ENCODE measurements at places on chromosomes 12 and 14.

DNA sequence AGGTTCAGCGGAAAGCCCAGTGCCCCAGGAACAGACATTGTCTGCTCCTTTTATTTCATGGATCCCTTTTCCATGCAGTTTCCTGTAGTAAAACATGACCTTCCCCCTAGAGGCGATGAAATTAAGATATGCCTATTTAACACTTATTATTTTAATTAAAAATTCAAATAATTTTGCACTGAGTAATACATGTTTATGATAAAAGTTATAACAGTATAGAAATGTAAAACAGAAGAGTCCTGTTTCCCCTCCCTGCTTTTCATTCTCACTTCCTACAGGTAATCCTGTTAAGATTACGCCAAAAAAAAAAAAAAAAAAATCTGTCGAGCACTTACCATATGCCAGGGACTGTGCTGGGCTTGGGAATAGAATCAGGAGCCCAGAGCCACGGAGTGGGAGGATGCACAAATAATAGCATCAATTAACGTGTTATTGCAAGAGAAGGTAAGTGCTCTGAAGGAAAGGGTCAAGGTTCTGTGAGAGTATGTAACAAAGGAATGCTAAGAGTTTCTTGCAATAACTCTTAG is 830 bp upstream of the LPCAT3 start:
- no peak for DNase-seq

DNA sequence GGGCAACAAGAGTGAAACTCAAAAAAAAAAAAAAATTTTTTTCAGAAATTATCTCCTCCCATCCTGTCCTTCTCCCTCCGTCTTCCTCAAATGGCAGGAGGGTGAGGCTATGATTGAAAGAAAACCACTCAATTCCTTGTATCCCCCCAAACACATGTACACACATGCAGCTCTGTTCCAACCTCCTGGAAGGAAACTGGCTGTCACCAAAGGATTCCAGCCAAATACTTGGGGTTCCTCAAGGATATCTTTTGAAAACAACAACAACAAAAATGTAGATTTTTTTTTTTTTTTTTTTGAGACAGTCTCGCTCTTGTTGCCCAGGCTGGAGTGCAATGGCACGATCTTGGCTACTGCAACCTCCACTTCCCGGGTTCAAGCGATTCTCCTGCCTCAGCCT is 46.8 kb upstream of the VASH1 start:
- DNase-seq = no peak

GRCh38 chr14:73422515-73422914 is 35.8 kb downstream of the NUMB start:
- DNase-seq = no peak

GRCh38 chr12:57207731-57208630 is 8.6 kb upstream of the NXPH4 start:
- no peak for DNase-seq

GRCh38 chr14:96905065-96905464 is 107.9 kb downstream of the VRK1 start:
- no peak for DNase-seq
